DND-41 (cell line): ENCODE measurements at places on chromosomes 7 and 10.

- no peak for DNase-seq
These were observed 98.6 kb downstream of the CREM start for GRCh38 chr10:35225204-35225603.

- DNase-seq, result peak; percentile 39
These were observed 100.0 kb downstream of the INPP5A start for GRCh38 chr10:132637477-132638129.

DNA sequence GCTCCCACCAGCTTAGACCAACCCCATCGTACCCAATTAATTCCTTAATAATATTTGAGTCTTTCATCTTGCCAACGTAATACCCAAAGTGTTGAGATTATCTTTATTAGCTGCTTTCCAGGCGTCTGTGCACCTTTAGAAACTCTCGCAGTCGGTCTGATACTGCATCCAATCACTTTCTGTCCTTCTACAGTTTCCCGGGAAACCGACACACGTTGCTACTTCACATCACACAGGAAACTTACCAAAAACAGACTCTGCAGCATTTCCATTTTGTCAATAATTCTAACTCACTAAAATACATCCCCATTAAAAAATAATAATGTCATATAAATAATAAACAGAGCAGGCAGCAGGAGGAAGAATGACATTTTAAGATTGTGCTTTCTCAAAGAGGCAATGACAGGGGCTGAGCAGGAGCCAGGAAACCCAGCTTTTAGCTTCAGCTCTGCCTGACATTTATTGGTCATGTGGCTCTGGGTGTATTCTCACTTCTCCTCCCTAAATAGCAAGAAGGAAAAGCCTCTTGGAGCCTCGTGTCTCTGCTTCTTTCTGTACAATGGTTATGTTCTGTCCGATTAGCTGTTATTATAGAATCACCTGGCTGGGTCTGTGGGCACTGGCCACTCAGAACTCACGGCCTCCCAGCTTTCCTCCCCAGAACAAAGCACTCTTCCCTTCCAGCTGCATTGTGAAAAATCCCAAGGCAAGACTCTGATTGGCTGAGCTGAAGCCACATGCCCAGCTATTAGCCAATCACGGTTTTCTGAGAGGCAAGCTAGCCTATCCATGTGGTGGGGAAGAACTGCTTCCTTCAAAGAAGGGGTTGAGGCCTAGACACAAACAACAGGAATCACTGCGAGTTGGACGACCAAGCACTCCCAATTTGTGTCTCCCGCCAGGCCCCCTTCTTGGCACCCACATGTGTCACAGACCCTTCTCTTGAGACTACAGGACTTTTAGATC lies 424.7 kb upstream of the FOXK1 start:
- no peak for DNase-seq

- DNase-seq, result no peak
These were observed 1247.4 kb upstream of the SORCS1 start for GRCh38 chr10:108411894-108412293.

GRCh38 chr10:31749981-31750840 lies 178.4 kb downstream of the ARHGAP12 start:
- no peak for DNase-seq

DNA sequence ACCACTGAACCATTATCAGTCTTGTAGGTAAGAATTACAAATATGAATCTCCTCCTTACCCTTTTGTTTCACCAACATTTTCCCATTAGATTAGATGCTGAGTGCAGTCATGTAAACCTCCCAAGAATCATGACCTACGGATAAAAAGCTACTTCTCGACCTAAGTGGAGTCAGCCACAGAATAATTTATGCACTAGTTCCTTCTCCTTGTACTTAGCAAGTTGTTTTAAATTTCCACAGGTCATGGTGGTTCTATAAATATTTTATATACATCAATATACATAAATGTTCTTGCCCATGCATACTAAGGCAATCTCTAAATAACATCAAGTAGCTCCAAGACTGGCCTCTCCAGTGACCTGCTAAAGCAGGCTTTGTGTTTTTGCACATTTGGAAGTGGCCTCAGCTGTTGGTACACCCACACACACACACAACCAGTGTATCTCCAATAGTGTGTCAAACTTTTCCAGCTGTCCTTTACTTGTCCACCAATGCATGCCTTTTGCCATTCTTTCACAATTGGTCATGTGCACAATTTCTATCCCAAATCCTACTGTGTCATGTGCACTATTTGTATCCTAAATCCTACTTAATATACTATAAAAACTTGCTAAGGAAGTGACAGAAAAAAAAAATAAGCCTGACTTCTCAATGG lies 21.5 kb downstream of the LMOD2 start:
- no peak for DNase-seq

DNA sequence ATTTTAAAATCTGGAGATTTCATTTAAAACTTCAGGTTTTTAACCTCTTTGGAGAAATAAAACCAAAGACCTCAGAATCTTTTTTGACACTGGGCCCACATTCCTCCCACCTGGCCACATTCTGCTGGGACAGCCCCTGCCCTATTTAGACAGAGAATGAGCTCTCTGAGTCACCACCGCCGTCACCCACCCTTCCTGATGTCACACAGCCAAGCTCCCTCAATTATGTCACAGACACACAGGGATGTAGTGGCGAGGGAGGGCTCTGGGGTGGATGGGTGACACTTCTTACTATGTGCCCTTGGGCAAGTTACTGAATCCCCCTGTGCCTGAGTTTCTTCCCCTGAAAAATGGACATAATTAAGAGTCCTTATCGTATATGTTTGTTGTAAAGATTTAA lies 162.6 kb downstream of the RAB11FIP2 start:
- no peak for DNase-seq

- no peak for DNase-seq
These were observed 84.3 kb downstream of the CFTR start for GRCh38 chr7:117564080-117564479.

- no peak for DNase-seq
These were observed 207.1 kb downstream of the KCNMA1 start for GRCh38 chr10:77430530-77430929.

DNA sequence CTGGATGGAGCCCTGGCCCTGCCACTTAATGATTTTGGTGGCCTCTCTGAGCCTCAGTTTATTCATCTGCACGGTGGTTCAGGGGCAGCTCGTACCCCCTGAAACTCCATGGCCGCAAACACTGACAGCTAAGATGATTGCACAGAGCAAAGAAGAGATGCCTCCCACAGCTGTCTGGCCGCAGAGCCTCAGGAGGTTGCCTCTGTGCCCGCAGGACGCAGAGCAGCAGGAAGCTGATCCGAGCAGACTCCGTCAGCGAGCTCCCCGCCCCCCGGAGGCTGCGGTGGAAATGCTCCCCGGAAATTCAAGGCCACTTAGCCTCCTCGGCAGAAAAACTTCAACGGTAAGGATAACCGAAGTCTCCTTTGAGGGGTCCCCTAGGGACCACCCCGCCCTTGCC lies 30.2 kb upstream of the C10orf53 start:
- peak; percentile 95 for DNase-seq

GRCh38 chr10:21584834-21585530 lies 51.0 kb downstream of the MLLT10 start:
- DNase-seq, result no peak
